ENCODE measurements at places on chromosomes 4 and X.

DNA sequence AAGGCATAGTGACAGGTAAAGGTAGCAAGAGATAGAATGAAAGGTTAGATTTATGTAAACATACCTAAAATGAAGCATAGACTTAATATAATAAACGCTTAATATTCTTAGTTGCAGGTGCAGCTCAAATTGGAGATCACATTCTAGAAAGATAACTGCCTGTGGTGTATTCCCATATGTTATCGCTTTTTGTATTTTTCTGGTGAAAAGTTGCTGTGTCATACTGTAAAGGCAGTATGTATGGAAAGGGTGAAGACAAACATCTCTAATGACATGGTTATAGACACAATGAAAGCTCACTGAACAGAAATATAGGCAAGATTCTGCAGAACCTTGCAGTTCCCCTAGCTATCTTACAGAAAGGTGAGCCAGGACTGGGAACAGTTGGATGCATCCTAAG lies 240.3 kb downstream of the DCLK2 start:
- no peak for DNase-seq

- DNase-seq: no peak
These were observed 25.1 kb downstream of the EPHA5 start for GRCh38 chr4:65645185-65645584.

GRCh38 chr4:82248903-82249632 lies 124.7 kb downstream of the HNRNPD start:
- DNase-seq: no peak

DNA sequence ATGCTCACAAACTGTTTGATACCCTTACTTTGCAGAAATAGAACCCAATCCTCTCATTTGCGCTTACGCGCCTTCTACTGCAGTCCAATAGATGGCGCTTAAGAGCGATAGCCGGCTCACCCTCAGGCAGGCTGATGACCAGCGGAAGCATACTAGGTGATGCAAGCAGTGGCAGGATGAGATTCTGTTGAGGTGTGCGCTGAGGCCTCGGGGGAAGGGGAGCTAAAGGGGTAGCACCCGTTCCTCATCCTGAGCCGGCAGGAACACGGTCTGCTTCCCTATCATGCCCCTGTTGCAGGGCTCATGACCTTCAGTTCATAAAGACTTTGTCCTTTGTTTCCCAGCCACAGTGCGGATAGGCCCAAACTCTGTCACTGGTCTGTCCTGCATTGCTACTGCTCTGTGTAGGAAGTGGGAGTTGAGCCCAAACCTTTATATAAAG lies 628.9 kb downstream of the TLL1 start:
- DNase-seq: no peak

DNA sequence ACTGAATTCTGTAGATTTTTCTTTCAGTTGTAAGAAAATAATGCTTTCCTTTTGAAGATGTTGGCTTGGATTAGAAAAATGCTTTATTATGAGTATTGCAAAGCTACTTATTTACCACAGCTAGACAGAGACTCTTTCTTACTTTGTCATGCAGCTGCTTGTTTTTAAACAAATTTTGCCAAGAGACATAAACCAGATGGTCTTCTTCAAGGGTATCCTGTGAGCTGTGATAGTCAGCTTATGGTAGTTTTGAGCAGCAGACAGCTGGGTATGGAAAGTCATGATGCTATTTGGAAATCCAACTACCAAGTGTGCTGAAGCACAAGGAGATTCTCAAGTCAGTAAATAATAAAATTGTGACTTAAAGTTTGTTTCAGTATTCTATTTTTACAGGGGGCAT lies 941.5 kb downstream of the DMD start:
- DNase-seq: no peak

DNA sequence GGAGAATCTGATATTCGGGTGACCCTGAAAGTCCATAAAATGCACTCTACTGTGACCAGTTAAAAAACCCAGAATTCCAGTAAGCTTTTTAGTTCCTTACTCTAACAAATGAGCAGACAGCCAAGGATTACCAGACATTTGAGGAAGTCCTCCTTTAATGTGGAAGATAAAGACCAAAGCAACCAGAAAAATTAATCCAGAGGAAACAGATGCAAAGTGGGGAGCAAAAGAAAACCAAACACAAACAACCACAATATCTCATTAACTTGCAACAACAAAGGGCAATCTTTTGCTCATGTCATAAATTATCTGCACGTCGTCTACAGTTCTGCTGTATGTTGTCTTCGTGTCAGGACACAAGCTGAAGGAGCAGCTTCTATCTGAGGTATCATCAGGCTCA lies 164.4 kb downstream of the PJA1 start:
- no peak for DNase-seq
